ENCODE measurements at places on chromosomes 12 and 14. TPM values are rescaled to one million over a fixed set of nuclear protein-coding genes. Genes with fewer than 3 reads are reported as not detected.
A peak's percentile ranks its signal among the peaks of the same experiment; 100 is the strongest.

GRCh38 chr12:60930151-60930550, 1330.1 kb upstream of the USP15 start:
- no peaks in the 10 kb centered on the region for H3K36me3 ChIP-seq
- no peak for DNase-seq
- no peaks in the 10 kb centered on the region for H3K4me1 ChIP-seq
- no peaks in the 10 kb centered on the region for H3K27me3 ChIP-seq

DNA sequence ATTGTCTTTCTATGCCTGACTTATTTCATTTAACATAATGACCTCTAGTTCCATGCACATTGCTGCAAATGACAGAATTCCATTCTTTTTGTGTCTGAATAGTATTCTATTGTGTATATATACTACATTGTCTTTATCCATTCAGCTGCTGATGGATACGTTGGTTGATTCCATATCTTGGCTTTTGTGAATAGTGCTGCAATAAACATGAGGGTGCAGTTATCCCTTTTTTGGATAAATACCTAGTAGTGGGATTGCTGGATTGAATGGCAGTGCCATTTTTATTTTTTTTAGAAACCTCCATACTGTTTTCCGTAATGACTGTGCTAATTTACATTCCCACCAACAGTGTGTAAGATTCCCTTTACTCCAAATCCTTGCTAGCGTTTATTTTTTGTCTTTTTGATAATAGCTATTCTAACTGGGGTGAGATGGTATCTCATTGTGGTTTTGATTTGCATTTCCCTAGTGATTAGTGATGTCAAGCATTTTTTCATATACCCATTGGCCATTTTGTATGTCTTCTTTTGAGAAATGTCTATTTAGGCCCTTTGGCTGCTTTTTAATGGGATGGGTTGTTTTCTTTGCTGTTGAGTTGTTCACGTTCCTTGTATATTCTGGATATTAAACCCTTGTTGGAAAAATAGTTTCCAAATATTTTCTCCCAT, 2.3 kb downstream of the OAS2 start:
- no peak overlapping the region for H3K4me3 ChIP-seq
- H3K36me3 ChIP-seq, result no peaks in the 10 kb centered on the region
- DNase-seq, result no peak
- no peaks in the 10 kb centered on the region for H3K4me1 ChIP-seq
- no peak overlapping the region for H3K27ac ChIP-seq

EXOC5 gene
- 69.3 TPM for total RNA-seq

DNA sequence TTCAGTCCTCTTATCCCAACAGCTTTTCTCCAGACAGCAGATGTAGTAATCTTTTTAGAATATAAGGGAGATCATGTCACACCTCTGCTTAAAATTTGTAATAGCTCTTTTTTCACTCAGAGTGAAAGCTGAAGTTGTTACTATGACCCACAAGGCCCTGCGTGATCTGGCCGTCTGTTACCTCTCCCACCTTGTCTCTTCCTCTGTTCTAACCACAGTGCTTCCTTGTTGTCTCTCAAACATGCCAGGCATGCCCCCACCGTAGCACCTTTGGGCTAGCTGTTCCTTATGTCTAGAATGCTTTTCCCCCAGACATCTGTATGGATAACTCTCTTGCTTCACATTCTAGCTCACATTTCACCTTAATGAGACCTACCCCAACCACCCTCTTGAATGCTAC, 6.5 kb downstream of the NECAP1 start:
- peaks cover 18% of the 10 kb centered on the region for H3K36me3 ChIP-seq
- H3K4me3 ChIP-seq, result no peak overlapping the region
- H3K27me3 ChIP-seq, result no peaks in the 10 kb centered on the region
- H3K4me1 ChIP-seq, result no peaks in the 10 kb centered on the region
- no peak for DNase-seq
- H3K27ac ChIP-seq, result no peak overlapping the region

RASAL1 gene
- total RNA-seq, result 5.4 TPM

DNA sequence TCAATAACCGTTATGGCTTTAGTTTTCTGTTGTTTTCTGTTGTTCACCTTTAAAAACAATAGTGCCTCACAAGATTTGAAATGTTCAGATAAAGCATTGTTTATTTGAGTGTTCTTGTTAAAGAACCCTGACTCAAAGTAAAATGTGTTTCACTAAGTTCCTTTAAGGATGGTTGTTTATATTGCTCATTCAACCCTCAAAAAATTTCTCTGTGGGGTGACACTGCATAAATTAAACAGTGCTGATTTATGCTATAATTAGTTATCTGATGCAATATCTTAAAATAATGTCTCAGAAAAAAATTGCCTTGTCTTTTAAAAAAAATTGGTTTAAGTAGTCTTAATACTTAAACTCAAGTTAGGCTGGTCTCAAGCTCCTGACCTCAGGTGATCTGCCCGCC, 775.1 kb downstream of the FLRT2 start:
- no peak for DNase-seq
- H3K36me3 ChIP-seq, result no peaks in the 10 kb centered on the region

- no peak overlapping the region for H3K27ac ChIP-seq
- no peaks in the 10 kb centered on the region for H3K27me3 ChIP-seq
- no peaks in the 10 kb centered on the region for H3K36me3 ChIP-seq
Measured at GRCh38 chr14:97113339-97113738, 316.2 kb downstream of the VRK1 start.

DNA sequence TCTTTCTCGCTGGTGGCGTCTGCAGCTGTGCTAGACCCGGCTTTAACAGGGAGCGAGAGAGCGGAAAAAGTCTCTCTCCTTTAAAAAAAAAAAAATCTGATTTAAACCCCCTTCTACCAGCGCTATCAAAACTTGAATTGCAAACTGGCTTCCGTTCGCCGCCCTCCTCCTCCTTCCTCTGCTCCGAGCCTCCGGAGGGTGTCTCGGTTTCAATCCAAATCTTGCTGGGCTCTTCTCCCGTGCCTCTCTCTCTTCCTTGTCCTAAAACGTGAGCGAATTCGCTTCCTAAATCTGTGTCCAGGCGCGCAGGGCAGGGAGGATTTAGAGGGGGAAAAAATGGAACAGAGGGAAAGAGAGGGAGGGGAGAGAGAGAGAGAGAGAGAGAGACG, 272 bp downstream of the TBX3 start:
- H3K4me3 ChIP-seq, result peak overlapping the region; percentile 69
- H3K4me1 ChIP-seq, result peaks cover 79% of the 10 kb centered on the region
- no peak overlapping the region for H3K27ac ChIP-seq

GRCh38 chr14:98368221-98368620, 903.8 kb downstream of the BCL11B start:
- H3K27me3 ChIP-seq, result no peaks in the 10 kb centered on the region
- no peaks in the 10 kb centered on the region for H3K36me3 ChIP-seq
- H3K4me1 ChIP-seq, result no peaks in the 10 kb centered on the region
- H3K27ac ChIP-seq, result no peak overlapping the region

- no peak overlapping the region for H3K27ac ChIP-seq
- H3K27me3 ChIP-seq, result no peaks in the 10 kb centered on the region
- no peak for DNase-seq
Measured at GRCh38 chr14:80784820-80785219, 156.7 kb downstream of the CEP128 start.

PPP1R12A gene
- 91.6 TPM for total RNA-seq

GRCh38 chr12:55765736-55766290, 22.9 kb downstream of the GDF11 start:
- H3K4me1 ChIP-seq, result peaks cover 4% of the 10 kb centered on the region
- peaks cover 5% of the 10 kb centered on the region for H3K36me3 ChIP-seq
- no peak overlapping the region for H3K27ac ChIP-seq
- no peak overlapping the region for H3K4me3 ChIP-seq
- no peaks in the 10 kb centered on the region for H3K27me3 ChIP-seq

GRCh38 chr12:105352052-105352451, 21.6 kb downstream of the C12orf75 start:
- H3K36me3 ChIP-seq, result no peaks in the 10 kb centered on the region
- H3K4me1 ChIP-seq, result peaks cover 6% of the 10 kb centered on the region
- no peak for DNase-seq

KRT72 gene
- total RNA-seq, result not detected

CCDC196 gene
- total RNA-seq, result not detected

LRTM2 gene
- 0.12 TPM for total RNA-seq

- no peak overlapping the region for H3K27ac ChIP-seq
- no peaks in the 10 kb centered on the region for H3K27me3 ChIP-seq
- H3K4me1 ChIP-seq, result no peaks in the 10 kb centered on the region
- no peaks in the 10 kb centered on the region for H3K36me3 ChIP-seq
- DNase-seq, result no peak
- no peak overlapping the region for H3K4me3 ChIP-seq
Measured at GRCh38 chr12:16003460-16003859, 92.3 kb downstream of the DERA start.

DNA sequence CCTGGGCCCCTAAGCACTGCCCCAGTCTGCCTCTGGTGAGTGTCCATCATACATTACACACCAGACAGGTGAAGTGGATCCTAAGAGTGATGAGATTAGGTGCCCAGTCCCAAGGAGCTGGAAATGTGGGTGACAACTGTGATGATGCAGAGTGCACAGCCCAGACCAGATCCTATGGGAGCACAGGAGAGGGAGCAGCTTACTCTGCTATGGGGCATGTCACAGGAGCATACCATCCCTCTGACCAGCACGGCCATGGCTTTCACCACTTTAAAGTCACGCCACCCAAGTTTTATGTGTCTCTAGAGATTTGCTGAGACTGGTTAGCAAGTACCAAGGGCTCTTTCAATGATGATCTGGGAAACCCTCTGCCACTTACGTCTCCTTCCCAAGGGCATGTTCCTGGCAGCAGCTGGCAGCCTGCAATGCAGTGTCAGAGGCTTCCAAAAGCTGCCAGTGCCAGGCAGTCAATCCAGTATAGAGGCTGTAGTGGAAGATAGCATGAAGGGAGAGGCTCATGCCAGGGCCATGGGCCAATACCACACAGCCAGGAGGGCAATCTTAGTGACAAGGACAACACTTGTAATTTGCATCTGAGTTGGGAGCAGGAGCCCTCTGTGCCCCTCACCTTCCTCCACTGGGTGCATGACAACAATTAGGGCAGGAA, 40.2 kb downstream of the STAB2 start:
- H3K4me1 ChIP-seq, result no peaks in the 10 kb centered on the region
- no peak overlapping the region for H3K4me3 ChIP-seq
- no peaks in the 10 kb centered on the region for H3K27me3 ChIP-seq

CISTR gene
- total RNA-seq, result not detected

DNA sequence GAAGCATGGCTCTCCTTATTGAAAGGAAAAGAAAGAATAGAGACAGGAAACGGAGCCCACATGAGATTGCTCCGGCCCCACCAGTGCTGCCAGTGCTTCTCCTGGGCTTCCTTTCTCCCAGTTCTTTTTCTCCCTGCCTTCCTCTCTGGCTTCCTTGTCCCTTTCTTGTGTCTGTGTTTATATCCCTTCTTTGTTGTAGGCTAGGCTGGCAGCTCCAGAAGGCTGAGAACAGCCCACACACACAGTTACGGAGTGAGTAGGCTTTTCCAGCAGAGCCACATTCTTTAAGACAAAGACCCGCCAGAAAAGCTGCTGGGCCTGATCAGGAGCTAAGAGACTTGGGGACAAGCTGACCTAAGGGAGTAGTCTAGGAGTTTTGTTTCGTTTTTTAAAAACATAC, 13.0 kb downstream of the CIPC start:
- peaks cover 31% of the 10 kb centered on the region for H3K4me1 ChIP-seq
- DNase-seq, result peak; percentile 92
- H3K4me3 ChIP-seq, result peak overlapping the region; percentile 17
- H3K36me3 ChIP-seq, result peaks cover 19% of the 10 kb centered on the region

GRCh38 chr14:33714527-33715226, 236.2 kb downstream of the EGLN3 start:
- no peaks in the 10 kb centered on the region for H3K36me3 ChIP-seq
- DNase-seq, result no peak
- H3K27me3 ChIP-seq, result no peaks in the 10 kb centered on the region

BDKRB1 gene
- not detected for total RNA-seq

DNA sequence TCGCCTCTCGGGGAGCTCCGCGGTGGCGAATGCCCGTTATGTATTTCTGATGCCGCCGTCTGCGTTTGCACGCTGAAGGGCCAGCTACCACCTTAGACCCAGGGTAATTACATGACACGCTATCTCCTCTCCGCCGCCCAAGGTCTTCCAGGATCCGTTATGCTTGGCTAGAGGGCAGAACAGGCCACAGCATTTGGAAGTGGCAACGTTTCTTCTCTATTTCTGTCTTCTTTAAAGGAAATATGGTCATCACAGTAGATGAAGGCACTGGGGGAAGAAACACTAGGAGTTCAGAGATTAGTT, 861 bp upstream of the MDGA2 start:
- DNase-seq, result no peak
- no peak overlapping the region for H3K27ac ChIP-seq
- peaks cover 11% of the 10 kb centered on the region for H3K4me1 ChIP-seq
- peak overlapping the region; percentile 89 for H3K4me3 ChIP-seq
- H3K36me3 ChIP-seq, result no peaks in the 10 kb centered on the region

DNA sequence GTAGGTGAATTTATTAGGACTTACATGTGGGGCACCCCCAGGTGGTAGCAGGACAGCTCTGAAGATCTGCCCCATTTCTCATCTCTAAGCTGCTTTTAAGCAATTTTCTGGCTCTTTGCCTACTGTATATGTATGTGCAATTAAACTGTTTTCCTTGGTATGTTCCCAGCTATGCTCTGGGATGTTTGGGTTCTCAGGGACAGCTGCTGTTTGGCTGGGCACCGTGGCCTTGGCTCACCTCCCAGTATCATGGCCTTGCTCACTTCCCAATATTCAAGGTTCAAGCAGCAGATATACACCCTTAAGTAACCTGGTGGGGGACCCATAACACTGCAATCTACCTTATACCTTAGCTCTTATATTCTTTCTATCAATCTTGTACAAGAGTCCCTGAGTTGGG, 53.7 kb upstream of the KITLG start:
- no peaks in the 10 kb centered on the region for H3K27me3 ChIP-seq
- no peak for DNase-seq
- no peaks in the 10 kb centered on the region for H3K36me3 ChIP-seq

FOXG1 gene
- 0.12 TPM for total RNA-seq

DNA sequence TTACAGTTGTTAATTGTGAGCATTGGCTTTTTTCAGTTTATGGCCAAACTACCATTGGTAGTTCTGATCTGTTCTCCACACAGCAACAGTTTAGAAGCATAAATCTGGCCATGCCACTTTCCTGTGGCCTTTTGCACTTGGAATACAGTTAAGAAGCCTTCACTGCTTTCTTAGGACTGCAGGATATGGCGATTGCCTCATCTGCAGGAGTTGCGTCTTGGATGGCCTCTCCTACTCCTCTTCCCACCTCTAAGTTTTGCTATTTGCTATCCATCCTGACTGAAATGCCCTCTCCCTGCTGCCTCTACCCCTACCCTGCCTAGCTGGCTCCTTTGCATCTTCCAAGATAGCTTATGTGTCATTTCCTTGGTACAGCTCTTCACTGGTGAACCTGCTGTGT, 12.8 kb upstream of the BMAL2 start:
- no peak for DNase-seq
- peaks cover 24% of the 10 kb centered on the region for H3K4me1 ChIP-seq
- H3K27ac ChIP-seq, result peak overlapping the region; percentile 3
- no peak overlapping the region for H3K4me3 ChIP-seq
- no peaks in the 10 kb centered on the region for H3K27me3 ChIP-seq
- H3K36me3 ChIP-seq, result peaks cover 19% of the 10 kb centered on the region

PMEL gene
- total RNA-seq, result 108 TPM

GRCh38 chr14:93832665-93833064, 44.4 kb upstream of the PRIMA1 start:
- H3K27ac ChIP-seq, result no peak overlapping the region
- H3K4me3 ChIP-seq, result no peak overlapping the region
- no peaks in the 10 kb centered on the region for H3K4me1 ChIP-seq
- H3K27me3 ChIP-seq, result no peaks in the 10 kb centered on the region
